ENCODE measurements at places on chromosomes 3 and 15. TPM values are rescaled to one million over a fixed set of nuclear protein-coding genes. Genes with fewer than 3 reads are reported as not detected.

GRCh38 chr15:75410196-75410595, 41.3 kb downstream of the SIN3A start:
- no peak for DNase-seq

DNA sequence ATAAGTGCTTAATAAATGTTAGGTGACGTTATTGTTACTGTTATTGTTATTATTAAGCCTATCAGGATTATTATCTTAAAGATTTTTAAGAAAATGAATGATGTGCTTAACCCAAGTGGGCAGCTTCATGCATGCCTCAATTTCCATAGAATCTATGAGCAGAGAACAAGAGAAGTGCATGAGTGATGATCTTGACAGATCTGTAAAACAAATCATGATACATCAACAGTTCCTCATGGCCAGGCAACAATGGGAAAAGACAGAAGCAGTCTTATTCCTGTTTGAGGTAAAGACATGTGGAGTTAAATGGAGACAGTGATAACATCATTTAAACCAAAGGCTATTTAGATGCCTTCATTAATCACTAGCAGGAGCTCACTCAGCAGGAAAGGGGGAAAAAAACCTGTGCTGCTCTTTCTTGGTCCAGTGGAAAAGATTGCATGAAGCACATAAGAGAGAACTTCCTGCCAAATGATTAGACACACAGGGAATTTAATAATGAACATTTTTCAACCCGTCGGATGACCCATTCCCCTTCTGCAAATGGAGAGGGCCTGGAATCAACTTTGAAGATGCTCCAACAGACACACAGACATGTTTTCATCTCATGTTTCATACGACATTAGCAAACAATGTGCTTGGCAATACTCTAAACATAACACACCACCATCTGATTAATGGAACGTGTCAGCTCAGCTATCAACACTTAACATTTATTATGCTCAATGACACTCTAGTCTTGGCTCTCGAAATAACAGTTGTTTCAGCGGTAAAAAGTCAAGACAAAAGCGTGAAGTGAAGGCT, 212.2 kb upstream of the LRRN1 start:
- no peak for DNase-seq

NUP210 gene
- 20.1 TPM for polyA plus RNA-seq

CCDC39 gene
- not detected for polyA plus RNA-seq

SAMMSON gene
- polyA plus RNA-seq = not detected

POLQ gene
- polyA plus RNA-seq = 0.77 TPM

- DNase-seq = no peak
Observed at GRCh38 chr3:36738702-36739101, 25.7 kb downstream of the DCLK3 start.

MASP1 gene
- 0.11 TPM for polyA plus RNA-seq

- DNase-seq = peak; percentile 69
Observed at GRCh38 chr3:51937611-51938450, 3.9 kb downstream of the RRP9 start.

MDFIC2 gene
- polyA plus RNA-seq = not detected

- no peak for DNase-seq
Observed at GRCh38 chr3:81434161-81434560, 327.3 kb downstream of the GBE1 start.

DNA sequence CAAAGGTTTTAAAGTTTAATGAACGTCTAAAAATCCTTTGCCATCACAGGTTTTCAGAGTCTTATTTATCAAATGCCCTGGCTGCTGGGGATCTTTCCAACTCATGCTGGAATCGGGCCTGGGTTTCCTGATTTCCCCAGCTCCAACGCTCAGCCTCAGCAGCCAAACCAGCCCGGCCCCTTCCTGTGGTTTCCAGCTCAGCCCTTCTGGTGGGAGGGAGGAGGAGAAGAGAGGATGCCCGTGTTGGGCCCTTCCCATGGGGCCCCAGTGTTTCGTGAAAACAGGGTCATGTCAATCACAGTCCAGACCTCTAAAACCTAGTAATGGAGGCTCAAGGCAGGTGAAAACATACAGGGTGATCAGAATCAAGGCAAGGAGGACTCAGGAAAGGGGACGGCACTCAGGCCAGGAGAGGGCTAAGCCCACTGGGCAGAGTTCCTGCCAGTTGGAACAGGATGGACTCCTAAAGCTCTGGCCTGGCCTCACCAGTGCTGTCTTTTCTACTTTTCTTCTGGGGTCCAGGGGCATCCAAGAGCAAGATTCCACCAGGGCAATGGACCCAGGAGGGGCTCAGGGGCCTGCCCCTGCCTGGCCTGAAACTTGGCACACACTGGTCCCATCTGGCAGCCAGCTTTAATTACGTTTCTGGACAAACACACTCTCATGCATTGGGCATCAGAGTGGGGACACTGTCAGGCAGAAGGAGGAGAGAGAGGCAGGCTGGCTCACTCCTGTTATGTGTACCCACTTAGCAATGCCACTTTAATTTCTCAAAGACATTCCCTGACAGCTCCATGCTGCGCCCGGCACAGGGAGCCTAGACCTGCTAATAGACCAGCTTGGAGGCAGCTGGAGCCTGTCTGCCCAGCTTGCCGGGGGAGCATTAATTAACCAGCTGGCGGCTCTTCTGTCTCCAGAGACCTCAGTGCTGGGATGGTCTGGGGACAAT, 194.6 kb downstream of the FAM43A start:
- peak; percentile 83 for DNase-seq

GRCh38 chr15:93305306-93305705, 216.3 kb upstream of the RGMA start:
- no peak for DNase-seq

- no peak for DNase-seq
Observed at GRCh38 chr3:155313300-155313699, 19.8 kb upstream of the STRIT1 start.

KLF15 gene
- polyA plus RNA-seq = 2.4 TPM

SNTN gene
- not detected for polyA plus RNA-seq

GRCh38 chr3:48186631-48187300, 1.5 kb downstream of the CDC25A start:
- DNase-seq = no peak

- DNase-seq = no peak
Observed at GRCh38 chr3:2920103-2920502, 190.1 kb downstream of the IL5RA start.

DNA sequence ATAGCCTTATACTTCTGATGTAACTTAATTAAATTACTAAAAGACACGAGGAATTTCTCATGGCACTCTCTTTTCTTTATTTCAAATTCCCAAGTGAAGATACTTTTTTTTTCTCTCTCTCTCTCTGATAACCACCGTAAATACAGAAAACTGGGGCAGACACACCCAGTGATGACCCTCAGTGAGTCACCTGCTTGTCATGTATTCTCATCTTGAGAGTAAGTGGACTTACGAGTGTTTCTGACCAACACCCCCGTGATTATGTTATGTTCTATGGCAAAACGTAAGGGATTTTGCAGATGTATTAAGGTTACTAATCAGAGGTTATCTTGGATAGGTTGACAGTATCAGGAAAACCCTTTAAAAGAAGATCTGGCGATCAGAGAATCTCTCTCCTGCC, 348.8 kb upstream of the ZNF717 start:
- DNase-seq = no peak

DNA sequence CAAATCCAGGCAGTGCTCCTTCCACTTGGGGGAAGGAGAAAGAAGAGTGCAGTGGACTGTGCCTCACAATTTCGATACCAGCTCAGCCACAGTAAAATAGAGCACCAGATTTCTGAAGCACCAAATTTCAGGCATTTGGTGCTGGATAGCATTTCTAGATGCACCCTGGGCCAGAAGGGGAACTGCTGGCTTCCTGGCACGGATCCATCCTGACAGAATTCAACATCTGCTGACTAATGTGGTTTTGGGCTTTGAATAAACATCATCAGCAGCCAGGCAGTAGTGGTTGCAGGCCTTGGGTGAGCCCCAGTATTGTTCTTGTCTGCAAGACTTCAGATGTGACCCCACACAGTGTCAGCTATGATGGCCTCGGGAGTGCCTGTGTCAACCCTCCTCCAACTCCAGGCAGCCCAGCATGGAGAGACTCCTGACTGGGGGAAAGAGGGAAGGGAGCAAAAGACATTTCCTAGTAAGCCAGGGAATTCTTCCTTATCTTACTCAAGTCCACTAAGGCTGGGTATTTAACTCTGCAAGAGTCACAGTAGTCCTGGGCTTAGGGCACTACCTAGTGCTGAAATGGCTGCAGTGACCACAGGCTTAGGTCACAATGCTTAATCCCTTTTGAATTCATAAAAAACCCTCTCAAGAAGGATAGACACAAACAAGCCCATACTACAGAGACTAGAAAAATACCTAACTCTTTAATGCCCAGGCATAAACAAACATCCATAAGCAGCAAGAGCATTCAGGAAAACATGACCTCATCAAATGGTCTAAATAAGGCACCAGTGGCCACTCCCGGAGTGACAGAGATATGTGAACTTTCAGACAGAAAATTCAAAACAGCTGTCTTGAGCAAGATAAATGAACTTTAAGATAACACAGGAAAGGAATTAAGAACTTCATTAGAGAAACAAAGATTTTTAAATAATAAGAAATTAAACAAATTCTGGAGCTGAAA, 74.7 kb downstream of the SPATA16 start:
- no peak for DNase-seq

DNA sequence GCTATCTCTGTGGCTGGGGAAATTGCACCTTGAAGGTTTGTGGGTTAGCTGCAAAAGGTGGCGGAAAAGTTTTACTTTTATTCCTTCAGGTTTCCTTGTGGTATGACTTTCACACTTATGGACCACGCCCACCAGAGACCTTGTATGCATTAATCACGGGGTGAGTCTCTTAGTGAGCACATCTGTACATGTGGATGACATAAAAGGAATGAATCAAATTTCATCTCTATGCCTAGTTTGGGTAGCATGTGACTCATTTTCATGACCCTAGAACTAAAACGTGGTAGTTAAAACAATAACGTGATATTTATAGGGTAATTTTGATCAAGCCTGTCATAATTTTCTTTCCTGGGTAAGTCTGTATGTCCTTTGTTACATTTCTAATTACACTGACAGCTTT, 141.7 kb downstream of the PDCD6IP start:
- DNase-seq = no peak

GRCh38 chr3:43246976-43247375, 39.4 kb upstream of the SNRK start:
- no peak for DNase-seq

Data from spleen (tissue), 13 donors.